Occipital lobe (tissue), 3 donors: ENCODE measurements at places on chromosomes 16 and 17. TPM values are rescaled to one million over a fixed set of nuclear protein-coding genes. Genes with fewer than 3 reads are reported as not detected.

Gene CLEC3A
- not detected for total RNA-seq

Gene TNFRSF13B
- not detected for total RNA-seq

Gene CRHR1
- 6.6 TPM for total RNA-seq

Gene SLC12A3
- not detected for total RNA-seq

- no peak for DNase-seq
Measured at GRCh38 chr17:78767806-78768205, 14.3 kb downstream of the CYTH1 start.

DNA sequence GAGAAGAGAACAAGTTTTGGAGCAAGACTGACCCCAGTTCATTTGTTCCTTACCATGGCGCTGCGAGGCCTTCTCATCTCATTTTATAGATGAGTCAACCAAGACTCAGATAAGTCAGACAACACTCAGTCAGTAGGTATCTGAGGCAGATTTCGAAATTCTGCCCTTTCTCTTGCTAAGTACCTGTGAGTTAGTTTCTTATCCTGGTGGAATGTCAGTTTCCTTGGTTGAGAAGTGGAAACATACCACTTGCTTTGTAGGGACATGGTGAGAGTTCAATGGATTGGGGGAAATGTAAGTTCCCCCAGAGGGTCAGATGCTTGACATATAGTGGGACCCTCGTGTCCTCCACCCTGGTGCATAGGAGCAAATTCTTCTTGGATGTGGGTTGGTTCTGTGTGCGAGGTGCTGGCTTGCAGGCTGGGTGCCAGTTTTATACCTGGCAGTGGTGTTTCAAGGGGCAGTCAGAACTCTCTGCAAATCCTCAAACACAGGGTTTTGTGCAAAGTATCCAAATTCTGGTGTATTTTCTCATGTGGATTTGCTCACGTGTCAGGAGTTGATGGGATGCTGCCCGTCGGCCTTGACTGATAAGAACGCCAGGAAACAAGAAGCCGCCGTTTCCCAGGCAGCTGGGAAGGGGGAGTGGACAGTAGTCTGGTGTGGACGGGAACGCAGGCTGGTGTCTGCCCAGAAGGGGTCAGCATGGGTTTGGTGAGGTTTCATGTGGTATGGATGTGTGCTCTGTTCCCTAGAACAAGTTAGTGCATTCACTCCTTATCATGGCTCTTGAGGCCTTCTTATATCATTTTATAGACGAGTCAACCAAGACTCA, 61.1 kb upstream of the CIBAR2 start:
- no peak for DNase-seq

GRCh38 chr17:77756028-77756427, 202.5 kb upstream of the TNRC6C start:
- no peak for DNase-seq

DNA sequence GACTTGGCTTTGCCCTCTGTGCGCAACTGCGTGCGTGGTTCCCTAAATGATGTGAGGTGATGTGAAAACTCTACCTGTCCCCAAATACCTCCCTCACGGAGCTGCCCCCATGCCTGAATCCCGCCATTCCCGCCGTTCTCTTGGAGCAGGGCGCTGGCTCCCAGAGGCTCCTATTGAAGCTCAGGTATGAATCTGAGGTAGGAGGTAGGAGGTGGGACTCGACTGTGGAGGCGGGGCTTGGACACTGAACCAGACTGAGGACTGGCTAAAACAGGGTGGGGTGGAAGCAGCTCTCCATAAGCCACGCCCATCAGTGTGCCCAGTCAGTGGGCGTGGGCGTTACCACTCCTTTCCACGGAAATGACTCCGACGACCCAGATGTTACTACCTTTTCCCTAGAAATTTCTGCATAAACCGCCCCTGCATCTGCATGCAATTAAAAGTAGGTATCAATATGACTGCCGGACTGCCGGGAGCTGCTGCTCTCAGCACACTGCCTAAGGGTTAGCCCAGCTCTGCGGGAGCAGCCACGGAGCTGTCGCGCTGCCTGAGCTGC, 41.0 kb downstream of the FOXL1 start:
- DNase-seq, result no peak

Gene KRT40
- not detected for total RNA-seq

Gene PCTP
- total RNA-seq, result 7.5 TPM

GRCh38 chr17:44338702-44339101, 6.4 kb upstream of the GRN start:
- DNase-seq, result no peak

GRCh38 chr16:56946767-56947603, 14.8 kb upstream of the CETP start:
- DNase-seq, result no peak
